AG09319 (cell line): ENCODE measurements at places on chromosomes 7 and 10.
A peak's percentile ranks its signal among the peaks of the same experiment; 100 is the strongest.

GRCh38 chr7:79055722-79056415 is 397.6 kb downstream of the MAGI2 start:
- DNase-seq = no peak

DNA sequence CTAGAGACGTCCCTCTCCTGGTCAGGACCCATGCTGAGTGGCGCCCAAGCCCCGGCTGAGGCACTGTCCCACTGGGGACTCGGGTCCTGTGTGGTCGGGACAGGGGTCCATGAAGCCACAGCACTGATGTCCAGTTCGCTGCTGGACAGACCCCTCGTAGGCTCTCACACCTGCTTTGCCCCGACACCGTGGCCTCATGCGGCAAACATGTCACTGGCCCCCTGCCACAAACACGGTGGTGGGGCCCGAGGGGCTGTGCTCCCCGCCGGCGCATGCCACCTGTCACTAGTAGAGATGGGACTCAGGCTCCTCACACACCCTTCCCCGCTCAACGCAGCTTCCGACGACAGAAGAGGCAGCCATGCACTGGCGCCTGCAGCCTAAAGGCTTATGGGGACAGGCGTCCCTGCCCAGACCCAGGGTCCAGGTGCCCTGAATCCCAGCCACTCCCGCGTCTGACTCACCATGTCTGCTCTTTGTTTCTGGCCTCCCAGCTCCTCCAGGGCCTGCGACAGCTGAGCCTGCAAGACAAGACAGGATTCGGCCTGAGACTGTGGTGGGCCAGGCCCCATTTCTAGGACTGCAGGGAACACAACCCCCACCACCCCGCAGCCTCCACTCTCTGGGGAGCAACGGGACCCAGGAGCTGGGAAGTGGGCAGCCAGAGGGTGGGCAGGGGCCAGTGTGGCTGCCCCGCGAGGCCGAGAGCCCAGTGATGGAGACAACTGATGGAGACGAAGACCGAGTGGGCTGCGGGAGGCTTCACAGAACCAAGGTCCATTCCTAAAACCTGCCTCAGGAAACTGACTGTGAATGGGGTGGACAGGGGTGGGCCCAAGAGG is 230.9 kb downstream of the MAD1L1 start:
- DNase-seq = no peak

- no peak for DNase-seq
Measured at GRCh38 chr10:102657984-102658724, 13.9 kb downstream of the TRIM8 start.

DNA sequence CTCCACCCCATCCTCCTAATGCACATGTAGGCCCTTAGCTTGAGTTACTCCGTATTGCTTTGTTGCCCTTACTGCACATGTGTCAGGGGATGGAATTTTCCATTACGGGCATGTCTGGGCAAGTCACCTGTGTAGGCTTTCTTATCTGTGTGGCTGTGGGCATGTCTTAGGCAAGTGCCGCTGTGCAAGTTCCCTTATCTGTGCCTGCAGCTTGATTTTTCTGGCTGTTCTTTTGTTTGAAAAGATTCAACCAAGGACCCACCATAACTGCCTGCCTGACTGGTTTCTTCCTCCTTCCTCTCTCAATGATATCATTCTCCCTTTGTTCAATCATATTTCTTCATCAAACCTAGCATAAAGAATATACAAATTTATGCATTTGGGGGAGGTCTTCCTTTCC is 88.5 kb downstream of the AKR1D1 start:
- DNase-seq = no peak

- peak; percentile 99 for DNase-seq
Measured at GRCh38 chr7:5423976-5424748, 528 bp upstream of the TNRC18 start.

DNA sequence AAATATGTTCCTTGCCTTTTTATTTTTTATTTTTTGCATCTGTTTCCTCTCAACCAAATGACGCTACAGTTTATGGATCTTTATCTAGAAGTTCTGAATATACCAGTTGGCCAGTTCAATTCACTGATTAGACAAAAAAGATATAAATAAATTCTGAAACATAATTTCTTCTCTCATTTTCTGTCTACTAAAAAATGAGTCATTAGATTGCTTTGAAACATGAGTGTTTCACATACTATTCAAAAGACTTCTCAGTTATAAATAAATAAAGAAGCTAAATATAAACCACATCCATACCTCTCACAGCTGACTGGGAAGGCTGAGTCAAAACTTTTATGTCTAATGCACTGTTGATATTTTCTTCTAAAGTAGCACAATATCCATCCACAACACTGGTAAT is 97.6 kb upstream of the GPR22 start:
- no peak for DNase-seq

GRCh38 chr10:108848046-108848445 is 1075.3 kb downstream of the XPNPEP1 start:
- no peak for DNase-seq

DNA sequence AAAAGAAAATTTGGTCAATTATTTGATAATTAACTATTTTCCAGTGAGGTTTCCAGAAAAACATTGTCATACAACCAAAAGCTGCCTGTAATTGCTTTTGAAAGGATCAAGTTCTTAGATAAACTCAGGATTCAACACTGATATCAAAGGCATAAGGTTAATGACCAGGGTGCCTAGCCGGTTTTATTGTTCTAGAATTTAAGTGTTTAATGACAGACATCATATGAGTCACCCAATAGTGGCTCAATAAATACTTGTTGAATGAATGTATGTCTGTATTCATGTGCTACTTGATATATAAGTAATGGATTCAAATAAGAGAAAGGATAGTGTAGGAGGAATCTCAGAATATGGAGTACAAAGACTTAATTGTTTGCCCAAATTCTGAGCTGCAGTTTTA is 196.1 kb upstream of the LRGUK start:
- DNase-seq = no peak

GRCh38 chr10:4515721-4516120 is 310.3 kb upstream of the AKR1E2 start:
- no peak for DNase-seq

DNA sequence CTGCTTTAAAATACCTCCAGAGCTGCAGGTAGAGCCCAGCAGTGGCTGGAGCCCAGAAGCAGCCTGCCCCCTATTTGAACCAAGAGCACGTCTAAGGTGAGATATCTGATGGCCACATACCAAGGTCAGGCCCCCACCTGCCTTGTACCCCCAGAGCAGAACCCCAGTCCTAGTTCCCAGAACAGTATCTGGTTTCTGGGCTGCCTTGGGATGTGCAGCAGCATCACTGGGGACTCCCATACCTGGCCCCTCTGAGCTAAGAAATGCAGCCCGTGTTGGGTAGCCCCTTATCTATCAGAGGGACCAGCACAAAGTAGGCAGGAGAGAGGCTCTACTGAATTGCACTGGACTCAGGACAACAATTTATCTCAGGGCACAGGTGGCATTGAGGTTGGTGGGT is 8.9 kb downstream of the SFTPD start:
- DNase-seq = no peak

DNA sequence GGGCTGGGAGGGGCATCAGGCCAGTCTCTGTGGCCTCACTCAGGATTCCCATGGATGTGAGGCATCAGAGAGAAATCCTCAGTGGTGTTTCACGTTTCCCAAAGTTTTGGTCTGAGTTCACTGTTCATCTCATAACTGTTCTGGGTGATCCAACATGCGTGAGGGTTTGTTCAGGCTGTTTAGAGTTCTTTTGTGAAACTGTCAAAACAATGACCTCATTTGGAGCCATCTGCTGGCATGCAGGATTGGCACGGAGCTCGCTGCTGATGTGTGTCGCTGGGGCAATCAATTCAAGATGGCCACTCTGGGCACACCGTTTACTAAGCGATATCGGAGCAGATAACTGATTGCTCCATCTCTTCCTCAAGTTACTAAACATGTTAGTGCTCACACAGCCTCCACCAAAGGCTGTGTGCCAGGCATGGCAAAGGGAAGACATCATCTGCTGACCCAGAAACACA is 365.6 kb downstream of the WDR11 start:
- no peak for DNase-seq

DNA sequence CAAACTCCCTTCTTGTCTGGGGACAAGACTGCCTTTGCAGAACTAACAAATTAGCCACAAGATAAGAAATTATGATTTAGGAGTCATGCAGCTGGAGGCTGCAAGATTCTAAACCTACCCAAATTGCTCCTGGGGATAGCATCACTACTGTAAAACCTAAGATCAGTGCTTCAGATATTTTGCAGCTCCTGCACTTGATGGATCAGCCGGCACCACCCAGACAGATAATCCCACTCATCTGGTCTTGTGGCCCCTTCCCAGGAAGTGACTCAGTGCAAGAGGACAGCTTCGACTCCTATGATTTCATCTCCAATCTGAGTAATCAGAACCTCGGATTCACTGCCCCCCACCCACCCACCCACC is 181.9 kb downstream of the AKR1D1 start:
- DNase-seq = no peak

GRCh38 chr7:74306004-74306729 is 17.0 kb downstream of the CLIP2 start:
- no peak for DNase-seq

- DNase-seq = no peak
Measured at GRCh38 chr7:82335927-82336326, 107.7 kb downstream of the CACNA2D1 start.

DNA sequence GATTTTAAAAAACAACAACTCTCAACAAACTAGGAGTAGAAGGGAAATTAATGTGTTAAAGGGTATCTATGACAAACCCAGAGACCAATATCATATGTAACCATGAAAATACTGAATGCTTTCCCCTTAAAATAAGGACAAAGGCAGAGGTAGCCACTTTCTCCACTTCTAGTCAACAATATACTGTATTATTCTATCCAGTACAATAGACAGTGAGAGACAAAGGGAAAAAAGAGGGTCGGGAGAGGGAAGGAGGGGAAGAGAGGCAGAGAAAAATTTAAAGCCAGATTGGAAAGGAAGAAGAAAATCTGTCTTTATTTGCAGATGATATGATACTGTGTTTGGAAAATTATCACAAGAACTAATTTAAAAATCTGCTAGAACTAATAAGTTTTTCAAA is 39.1 kb upstream of the WDFY4 start:
- no peak for DNase-seq

- DNase-seq = no peak
Measured at GRCh38 chr10:4018054-4018511, 233.1 kb upstream of the KLF6 start.

GRCh38 chr10:29039091-29039490 is 249.8 kb upstream of the LYZL1 start:
- DNase-seq = no peak

- no peak for DNase-seq
Measured at GRCh38 chr7:134089446-134089845, 37.7 kb upstream of the LRGUK start.
